ENCODE measurements at places on chromosomes 3 and 15.

- DNase-seq: no peak
Measured at GRCh38 chr15:73318463-73319351, 50.1 kb downstream of the HCN4 start.

- DNase-seq: no peak
Measured at GRCh38 chr3:40166997-40167396, 142.5 kb upstream of the EIF1B start.

DNA sequence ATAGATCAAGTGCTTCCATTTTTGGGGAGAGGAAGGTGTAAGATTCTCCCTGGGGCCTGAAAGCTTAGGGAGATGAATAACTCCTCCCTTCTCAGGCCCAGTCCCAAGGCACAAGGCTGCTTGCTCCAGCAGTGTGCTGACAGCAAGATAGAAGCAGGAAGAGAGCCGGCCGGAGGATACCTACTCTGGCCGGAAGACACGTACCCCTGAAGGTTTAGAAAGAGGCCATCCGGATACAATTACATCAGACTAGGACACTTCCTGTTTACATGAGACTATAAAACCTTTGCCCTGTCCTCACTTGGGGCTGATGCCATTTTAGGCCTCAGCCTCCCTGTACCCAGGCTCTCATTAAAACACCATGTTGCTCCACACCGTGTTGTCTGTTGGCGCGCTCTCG, 329.9 kb downstream of the SV2B start:
- DNase-seq: no peak

DNA sequence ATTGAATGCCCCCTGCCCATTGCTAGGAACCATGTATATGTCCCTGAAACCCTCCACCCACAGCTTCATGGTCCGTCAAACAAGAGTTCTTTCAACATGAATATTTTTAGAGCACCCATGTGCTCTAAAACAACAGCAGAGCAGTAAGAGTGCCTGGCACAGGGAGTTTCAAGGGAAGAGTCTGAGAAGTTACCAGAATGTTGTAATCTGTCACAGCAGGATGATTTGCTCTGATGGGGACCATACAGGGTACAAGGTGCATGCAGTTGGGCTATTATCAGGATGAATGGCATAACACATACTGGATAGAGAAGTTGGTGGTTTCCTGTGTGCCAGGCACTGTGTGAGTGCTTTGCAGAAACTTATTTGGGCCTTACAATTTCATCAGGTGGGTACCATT, 27.8 kb upstream of the FLNB start:
- DNase-seq: no peak

GRCh38 chr3:142628801-142629200, 32.6 kb downstream of the PLS1 start:
- no peak for DNase-seq

- no peak for DNase-seq
Measured at GRCh38 chr3:15646851-15647511, 45.4 kb downstream of the BTD start.

GRCh38 chr3:150035910-150036612, 65.4 kb upstream of the PFN2 start:
- DNase-seq: no peak

GRCh38 chr3:10116138-10116460, 624 bp downstream of the BRK1 start:
- no peak for DNase-seq

- DNase-seq: no peak
Measured at GRCh38 chr3:195892105-195893043, 16.0 kb downstream of the TNK2 start.

DNA sequence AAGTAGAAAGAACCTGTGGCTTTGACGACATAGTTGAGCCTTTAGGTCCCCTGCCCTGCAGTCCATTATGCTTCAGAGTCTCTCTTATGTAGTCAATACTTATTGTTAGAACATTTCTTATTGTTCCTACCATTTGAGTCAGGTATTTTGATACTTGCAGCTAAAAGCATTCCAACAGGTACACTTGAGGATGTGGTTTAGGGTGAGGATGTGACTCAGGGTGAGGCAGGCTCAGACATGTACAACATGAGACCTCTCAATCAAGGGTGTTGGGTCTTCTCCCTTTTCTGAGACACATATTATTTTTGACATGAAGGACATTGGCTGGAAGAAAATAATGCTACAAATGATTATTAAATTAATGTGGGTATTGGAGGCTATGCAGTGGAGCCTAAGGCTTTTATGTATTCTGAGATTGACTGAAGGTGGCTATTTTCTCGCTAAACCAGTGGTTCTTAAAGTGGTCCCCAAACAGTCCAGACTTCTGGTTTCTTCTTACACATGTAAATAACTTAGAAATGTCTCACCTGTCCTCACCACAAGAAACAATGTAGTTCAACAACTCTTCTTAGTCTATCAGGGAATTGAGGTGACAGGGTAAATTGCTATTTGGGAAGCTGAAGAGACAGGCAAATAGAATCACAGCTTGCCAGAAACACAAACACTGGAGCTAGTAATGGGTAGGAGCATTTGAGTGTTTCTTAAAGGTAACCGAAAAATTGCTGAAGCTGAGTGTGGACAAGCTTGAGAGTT, 135.5 kb upstream of the ZPLD1 start:
- no peak for DNase-seq

DNA sequence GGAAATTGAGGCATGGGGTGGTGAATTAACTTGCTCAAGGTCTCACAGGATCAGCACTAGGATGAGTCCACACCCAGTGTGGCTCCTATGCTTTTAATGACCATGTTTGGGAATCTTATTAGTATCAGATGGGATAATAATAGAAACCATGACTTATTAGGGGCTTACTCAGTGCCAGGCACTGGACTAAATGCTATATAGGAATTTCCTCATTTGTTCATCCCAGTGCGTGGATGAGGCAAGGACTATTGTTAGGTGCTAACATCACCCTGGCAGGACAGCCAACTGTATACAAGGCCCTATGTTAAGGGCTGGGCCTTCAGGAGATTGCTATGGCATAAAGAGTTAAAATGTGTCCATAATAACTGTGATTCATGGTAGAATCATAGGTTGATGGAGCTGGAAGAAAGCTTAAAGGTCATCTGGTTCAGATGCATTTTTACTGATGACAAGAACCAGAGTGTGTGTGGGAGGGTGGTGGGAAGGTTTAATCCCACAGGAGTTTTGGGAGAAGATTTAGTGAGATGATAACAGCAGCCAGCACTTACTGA, 4.7 kb upstream of the FEM1B start:
- DNase-seq: no peak

DNA sequence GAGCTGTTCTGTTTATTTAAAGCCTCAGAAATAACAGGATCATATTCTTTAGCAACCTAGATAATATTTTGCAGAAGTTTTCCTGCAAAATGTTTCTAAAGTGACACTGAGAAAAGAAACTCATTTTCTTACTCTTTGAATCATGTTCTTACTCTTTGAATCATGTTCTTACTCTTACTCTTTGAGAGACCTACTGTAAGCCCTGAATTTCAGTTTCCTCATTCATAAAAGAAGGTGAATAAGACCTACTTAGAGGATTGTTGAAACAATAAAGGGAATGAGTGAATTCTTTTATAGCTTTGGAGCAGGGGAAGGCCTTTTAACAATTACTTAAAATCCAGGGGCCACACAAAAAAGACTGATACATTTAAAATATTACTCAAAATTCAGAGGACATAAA, 221.7 kb upstream of the CMC1 start:
- DNase-seq: no peak

GRCh38 chr3:125148016-125148812, 64.3 kb downstream of the SLC12A8 start:
- no peak for DNase-seq

DNA sequence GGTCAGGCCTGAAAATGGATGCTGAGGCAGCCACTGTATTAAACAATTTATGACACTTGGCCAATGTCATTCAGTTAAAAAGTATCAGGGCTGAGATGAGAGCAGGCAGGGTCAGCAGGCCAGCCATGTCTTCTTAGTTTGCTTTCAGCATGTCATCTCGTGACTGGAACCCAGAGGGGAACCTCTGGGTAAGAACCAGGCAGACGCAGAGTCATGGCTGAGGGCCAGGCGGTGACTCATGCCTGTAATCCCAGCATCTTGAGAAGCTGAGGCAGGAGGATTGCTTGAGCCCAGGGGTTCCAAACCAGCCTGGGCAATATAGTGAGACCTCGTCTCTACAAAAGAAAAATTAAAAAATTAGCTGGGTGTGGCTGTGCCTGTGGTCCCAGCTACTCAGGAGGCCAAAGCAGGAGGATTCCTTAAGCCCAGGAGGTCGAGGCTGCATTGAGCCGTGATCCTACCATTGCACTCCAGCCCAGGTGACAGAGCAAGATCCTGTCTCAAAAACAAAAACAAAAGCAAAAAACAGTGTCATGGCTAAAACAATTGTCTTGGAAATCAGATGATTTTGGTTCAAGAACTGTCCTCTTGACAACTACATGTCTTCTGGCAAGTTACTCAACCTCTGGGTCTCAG, 11.7 kb downstream of the BCL2L10 start:
- no peak for DNase-seq

DNA sequence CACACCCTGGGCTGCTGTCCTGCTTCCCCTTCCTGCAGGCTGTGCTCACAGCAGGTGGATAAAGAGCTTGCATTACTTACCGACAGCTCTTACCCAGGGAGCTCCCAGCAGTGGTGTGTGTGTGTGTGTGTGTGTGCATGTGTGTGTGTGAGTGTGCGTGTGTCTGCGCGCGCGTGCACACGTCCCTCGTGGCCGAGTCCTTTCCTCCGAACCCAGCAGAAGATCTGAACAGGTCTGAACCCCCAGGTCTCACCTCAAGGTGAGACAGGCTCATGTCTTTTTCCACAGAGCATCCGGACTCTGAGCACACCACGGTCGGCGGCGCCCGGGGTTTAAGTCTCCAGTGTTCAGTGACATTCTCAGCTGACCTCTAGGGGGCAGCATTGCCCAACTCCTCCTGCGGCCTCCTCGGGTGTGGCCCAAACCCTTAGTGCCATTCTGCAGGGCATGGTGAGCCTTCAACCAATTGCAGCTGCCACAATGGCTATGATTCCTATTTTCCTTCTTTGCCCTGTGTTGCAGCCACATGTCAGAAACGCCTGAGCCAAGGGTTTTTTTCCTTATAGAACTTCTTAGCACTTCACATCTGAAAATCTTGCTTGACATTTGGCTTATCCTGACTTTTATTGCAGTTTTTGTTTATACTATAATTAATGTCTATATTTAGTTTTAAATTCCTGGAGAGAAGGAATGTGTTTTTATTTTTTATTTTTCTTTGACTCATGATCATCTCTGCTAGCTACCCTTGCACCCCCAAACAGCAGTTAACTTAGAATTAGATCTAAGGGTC, 64.1 kb upstream of the KLHL25 start:
- peak; percentile 57 for DNase-seq

DNA sequence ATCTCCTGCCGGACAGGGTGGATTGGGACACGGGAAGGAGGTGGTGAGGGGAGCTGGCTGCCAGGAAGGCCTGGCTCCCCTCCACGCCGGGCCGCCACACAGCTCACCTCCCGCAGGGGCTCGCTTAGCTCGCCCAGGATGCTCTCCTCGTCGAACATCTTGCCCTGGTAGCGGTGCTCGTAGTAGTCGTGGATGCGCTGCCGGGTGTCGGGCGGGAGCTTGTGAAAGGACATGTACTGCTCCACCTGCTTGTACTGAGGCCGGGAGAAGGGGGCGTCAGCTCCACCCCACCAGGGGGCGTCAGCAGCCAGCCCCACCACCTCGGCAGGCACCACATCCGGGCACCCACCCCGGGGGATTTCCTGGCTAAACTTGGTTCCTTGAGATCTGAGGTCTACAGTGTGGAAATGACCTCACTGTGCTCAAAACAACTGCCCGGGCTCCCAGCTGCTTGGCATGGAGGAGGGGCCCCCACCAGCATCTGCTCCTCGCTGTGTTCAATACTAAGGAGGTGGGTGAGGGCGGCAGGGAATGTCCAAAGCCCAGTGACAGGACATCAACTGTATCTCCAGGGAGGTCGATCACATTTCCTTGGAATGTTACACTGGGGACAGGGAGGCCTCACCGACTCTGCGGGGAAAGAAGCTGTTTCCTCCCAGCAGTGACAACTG, 43.4 kb downstream of the HCN4 start:
- no peak for DNase-seq

DNA sequence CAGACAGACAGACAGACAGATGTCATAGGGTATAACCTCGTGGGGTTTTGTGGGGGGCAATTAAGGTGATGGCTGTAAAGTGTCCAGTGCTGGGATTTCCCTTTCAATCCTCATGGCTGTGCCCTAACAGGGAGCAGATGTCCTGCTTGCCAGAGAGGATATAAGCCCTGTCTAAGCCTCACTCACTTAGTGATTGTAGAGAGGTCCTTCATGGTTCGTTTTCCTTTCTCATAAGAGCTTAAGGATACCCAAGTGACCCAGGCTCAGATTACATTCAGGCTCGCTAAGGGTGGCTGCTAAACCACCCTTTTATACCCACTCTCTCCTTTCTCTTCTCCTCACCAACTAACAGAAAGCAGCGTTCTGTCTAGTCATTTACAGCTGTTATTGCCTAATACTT, 19.2 kb downstream of the LYSMD2 start:
- no peak for DNase-seq
